ENCODE measurements at places on chromosomes 7 and 10.

- DNase-seq = no peak
These were observed 75.2 kb upstream of the CELF2 start for GRCh38 chr10:10942441-10942840.

DNA sequence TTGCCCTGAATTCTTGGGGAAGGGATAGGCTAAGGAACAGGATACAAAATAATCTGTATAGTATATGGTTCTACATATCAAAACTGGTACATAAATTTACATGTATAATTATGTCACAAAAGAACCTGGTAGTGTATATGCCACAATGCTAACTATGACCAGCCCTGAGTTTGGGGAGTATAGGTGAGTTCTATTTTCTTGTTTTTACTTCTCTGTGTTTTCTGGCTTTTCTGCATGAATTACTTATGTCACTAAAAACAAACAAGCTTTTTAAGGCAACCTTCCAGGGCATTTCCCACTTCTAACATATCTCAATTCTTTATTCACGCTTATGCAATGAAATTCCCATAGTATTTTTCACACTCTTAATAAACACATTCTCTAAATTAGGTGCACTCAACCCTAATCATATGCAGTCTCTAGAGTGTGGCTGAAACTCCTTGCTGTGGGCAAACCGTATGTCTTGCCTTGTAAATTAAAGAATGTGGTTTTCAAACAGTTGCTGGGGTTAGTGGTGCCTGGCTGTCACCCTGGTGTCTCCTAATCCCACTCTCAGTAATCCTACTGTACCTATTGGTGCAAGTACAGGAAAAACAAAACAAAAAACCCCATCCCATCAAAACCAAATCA is 14.0 kb upstream of the INSIG1 start:
- DNase-seq = no peak

DNA sequence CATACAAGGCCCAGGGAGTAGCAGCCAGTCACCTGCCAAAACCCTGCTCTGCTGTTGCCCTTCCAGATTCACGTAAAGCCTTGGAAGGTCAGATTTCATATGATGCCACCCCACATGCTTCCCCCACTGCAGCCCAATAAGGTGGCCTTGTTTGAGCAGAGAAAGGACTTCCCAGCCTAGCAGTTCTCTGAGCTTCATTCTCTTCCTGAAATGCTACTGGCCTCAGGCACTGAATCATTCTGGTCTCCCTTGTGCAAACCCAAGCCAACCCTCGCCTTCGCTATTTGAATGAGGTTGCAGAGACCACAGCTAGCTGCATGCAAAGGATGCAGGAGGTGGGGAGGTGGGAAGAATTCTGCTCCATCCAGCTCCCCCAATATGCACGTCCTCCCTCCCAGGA is 60.3 kb upstream of the PLXNA4 start:
- DNase-seq = no peak

DNA sequence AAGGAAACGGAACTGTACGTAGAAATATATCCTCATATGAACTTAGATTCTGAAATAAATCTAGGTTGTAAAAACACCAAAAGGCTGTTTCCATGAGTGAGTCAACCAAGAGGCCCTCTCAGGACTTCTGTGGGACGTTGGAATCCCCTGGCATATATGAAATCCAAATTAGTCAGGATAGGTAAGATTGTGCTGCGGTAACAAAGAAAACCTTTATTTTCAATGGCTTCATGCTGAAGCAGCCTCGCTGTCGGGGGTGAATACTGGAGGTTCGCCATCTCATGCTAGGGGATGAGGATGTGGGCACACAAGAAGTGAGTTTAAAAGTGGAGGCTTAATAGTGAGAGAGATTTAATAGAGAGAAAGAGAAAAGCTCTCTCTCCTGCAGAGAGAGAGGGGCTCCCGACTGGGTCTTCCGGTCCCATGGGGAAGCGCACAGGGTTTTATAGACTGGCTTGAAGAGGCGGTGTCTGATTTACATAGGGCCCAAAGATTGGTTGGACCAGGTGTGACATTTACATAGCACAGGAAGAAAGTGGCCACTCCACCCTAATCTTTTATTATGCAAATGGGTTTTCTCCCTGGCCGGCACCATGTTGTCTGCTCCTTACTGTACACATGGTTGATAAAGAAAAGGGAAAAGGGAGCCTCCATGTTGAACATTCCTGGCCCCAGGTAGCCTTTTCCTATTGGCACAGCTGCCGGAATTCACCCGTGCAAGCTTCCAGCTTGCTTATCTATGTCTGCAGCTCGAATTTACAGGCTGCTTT is 52.3 kb upstream of the SEPHS1 start:
- DNase-seq = no peak

- DNase-seq = no peak
These were observed 500.4 kb downstream of the GFRA1 start for GRCh38 chr10:115772606-115773005.

DNA sequence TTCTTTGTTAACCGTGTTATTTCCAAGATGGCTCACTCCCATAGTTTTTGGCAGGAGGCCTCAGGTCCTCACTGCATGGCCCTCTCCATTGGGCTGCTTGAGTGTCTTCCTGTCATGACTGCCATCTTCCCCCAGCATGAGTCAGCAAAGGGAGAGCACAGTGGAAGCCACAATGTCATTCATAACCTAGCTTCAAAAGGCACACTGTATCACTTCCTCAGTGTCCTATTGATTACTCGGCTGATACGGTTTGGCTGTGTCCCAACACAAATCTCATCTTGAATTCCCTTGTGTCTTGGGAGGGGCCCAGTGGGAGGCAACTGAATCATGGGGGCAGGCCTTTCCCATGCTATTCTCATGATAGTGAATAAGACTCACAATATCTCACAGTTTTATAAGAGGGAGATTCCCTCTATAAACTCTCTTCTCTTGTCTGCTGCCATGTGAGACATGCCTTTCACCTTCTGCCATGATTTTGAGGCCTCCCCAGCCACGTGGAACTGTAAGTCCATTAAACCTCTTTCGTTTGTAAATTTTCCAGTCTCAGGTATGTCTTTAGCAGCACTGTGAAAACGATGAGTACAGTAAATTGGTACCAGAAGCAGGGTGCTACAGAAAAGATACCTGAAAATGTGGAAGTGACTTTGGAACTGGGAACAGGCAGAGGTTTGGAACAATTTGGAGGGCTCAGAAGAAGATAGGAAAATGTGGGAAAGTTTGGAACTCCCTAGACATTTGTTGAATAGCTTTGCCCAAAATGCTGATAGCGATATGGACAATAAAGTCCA is 106.5 kb downstream of the PRLHR start:
- no peak for DNase-seq

- DNase-seq = no peak
These were observed 980 bp upstream of the SH2B2 start for GRCh38 chr7:102285540-102286236.

DNA sequence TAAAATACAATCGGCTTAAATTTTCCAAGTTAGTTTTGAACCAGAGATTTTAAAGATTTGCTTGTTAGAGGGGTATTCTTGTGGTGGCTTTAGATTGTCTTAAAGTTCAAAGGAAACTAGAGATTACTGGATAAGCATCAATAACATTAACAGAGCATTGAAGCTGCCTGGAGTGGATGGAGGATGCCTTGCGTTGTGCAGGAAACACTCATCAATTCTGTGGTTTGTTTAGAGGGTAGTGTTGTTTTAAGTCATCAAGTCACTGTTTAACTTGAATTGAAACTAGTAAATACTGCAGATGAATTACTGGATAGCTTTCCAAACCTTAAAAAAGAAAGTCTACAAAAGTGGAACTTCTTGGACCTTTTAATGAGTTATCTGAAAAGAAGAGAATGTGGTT is 218.6 kb downstream of the CELF2 start:
- DNase-seq = no peak

DNA sequence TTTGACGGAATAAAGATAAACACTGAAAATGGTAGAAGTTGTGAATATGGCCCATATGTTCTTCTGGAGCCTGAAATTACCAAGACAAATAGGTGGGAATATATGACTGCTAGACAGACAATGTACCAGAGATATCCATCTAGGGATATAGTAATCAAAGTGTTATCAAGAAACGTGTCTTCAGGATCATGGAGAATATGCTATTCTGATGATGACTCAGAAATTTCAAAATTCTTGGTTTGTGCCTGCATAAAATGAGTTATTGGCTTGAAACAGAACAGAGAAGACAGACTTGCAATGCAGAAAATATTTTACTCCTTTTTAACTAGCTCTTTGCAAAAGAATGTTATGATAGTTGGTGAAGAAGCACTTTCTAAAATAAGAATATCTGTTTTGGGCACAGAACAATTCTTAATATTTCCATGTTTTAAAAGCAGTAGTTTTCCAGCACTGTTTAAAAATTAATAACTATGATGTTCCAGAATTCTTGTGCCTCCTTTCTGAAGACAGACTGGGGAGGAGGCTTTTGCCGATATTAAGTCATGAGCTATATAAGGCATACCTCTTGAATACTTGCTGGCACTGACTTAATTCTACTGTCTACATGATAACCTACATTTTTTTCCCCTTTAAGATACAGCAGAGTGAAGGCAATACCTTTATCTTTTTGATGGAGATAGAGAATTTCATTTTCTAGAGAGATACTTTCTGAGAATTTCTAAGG is 34.4 kb upstream of the CABCOCO1 start:
- DNase-seq = no peak

DNA sequence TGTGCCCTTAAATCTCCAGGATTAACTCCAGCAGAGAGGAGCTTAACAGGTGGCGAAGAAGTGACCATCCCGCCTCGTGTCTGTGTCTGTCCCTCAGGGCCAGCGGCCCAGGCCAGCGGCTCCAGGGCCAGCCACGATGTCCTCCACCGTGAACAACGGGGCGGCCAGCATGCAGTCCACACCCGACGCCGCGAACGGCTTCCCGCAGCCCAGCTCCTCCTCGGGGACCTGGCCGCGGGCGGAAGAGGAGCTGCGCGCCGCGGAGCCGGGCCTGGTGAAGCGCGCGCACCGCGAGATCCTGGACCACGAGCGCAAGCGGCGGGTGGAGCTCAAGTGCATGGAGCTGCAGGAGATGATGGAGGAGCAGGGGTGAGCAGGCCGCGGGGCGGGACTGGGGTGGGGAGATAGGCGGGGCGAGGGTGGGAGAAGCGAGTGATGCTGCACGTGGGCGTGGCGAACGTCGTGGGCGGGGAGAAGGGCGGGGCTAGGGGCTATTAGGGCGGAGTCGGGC is 33.3 kb downstream of the SRRM3 start:
- peak; percentile 35 for DNase-seq

- no peak for DNase-seq
These were observed 21.8 kb upstream of the TECTB start for GRCh38 chr10:112261281-112261822.

- DNase-seq = no peak
These were observed 34.9 kb downstream of the PCGF6 start for GRCh38 chr10:103316087-103316486.

GRCh38 chr7:5396542-5396941 is 27.1 kb downstream of the TNRC18 start:
- DNase-seq = no peak

DNA sequence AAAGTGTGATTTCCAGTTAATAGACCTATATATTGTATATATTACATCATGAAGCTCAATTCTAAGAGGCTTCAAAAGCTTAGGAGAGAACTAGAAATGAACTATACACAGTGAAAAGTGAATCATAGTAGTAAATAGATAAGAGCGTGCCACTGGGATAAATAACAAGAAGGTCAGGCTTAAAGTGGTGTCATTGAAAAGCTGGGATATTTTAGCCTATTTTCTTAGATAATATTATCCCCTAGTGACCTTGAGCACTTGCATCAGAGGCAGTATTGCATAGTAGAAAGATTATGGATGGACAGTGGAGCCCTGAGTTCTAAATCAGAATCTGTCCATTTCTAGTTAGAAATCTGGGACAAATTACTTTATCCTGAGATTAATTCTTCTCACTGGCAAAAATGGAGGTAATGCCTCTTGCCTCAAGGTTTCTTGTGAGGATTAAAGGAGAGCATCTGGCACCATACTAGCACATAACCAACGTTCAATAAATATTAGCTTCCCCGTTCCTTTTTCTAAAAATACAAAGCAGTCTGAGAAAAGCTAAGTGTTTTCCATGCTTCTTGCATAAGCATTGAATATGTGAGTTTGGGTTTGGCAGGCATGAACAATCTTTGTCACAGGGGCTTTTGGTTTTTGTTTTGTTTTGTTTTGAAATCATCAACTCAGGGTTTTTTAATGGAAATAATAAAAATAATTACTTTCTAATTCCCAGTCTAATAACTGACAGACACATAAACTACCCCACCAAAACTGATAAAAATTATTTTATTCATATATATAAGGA is 27.3 kb upstream of the MACC1 start:
- DNase-seq = no peak

GRCh38 chr10:11326913-11327616 is 284.4 kb downstream of the USP6NL start:
- no peak for DNase-seq

- DNase-seq = no peak
These were observed 61.4 kb upstream of the CYP26C1 start for GRCh38 chr10:92999191-92999590.

GRCh38 chr7:155477476-155477875 is 19.5 kb downstream of the EN2 start:
- no peak for DNase-seq

GRCh38 chr10:33335551-33335800 is 1.0 kb upstream of the NRP1 start:
- peak; percentile 37 for DNase-seq

- DNase-seq = no peak
These were observed 40.6 kb downstream of the CYP17A1 start for GRCh38 chr10:102796407-102797176.

DNA sequence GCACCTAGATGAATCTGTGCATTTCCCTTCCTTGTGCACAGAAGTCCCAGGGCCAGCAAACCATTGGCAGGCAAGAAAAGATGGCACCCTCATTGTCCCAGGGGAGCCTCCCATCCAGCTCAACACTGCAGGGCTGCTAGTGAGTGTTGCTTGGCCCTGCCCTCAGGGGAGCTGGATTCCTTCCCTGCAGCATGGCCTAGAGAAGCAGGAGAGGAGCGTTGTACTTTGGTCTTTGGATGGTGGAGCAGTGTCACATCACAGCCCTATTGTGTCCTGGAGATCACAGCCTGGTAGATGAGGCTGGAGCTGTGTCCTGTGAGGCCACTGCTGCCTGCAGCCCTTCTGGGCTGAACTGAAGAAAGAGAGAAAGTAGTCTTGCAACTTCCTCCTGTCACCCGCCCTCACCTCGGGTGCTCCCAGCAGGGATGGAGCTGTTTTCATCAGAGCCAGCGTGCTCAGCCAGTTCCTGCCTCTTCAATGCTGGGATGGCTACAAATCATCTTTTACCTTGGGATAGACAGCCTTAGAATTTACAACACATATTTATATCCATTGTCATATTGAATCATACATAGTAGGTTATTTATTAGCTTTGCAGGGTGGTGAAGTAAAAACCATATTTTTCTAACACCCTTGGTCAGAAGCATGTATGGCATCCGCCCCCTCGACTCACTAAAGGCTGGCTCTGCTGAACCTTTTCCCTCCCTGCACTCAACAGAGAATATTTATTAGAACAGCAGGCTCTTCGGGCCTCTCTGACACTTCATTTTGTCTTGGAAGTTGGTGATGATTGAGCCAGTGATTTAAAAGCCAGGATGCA is 43.1 kb upstream of the FAM180A start:
- no peak for DNase-seq

- DNase-seq = no peak
These were observed 122.9 kb downstream of the SAMD9 start for GRCh38 chr7:92994901-92995300.
